ENCODE measurements at places on chromosomes 7 and 10.

GRCh38 chr10:72753760-72754231, 61.9 kb downstream of the MCU start:
- no peak for DNase-seq

DNA sequence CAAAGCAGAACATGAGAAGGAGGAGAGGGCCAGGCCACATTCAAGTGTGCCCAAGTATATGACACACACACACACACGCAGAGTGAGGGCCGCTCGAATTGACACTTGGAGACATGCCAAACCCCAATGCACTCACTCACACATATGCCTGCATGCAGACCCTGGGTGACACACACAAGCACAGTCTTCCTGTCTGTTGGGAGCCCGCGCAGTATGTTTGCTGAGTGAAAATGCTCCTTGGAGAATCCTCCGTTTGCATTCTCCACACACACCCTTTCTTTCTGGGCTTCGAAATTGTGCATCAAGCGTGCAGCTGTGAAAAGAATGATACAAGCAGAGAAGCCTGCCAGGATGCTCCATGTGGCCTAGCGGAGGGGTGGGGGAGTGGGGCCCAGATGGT, 120.9 kb downstream of the PLXNA4 start:
- no peak for DNase-seq

DNA sequence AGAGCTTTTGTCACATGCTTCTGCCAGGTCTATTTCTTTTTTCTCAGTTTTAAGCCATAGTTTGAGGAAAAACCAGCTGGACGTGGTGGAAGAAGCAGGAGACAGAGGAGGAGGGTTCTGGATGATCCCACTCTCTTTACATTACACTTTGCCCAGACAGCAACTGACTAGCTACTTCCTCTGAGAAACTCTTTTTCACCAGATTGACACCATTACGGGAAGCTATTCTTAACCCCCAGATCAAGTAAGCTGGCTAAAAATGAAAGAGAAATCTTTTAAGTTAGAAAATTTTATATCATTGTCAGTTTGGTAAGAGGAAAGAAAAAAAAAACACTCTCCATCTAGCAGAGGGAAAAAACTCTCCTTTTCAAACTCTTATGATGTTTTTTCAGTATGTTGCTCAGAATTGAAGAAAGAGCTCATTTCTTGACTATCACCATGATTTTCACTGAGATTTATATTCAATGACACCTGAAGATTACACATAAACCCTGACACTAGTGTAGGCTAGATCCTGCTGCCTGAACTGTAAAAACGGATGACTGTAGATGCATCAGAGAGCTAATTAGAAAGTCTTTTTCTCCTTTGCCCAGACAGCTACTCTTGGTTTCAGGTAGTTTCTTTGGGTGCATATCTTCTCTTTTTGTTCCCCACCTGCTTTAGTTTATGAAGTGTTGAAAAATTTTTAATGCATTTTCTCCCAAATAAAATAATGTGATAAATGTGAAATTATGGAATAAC, 203.1 kb downstream of the TFEC start:
- no peak for DNase-seq

DNA sequence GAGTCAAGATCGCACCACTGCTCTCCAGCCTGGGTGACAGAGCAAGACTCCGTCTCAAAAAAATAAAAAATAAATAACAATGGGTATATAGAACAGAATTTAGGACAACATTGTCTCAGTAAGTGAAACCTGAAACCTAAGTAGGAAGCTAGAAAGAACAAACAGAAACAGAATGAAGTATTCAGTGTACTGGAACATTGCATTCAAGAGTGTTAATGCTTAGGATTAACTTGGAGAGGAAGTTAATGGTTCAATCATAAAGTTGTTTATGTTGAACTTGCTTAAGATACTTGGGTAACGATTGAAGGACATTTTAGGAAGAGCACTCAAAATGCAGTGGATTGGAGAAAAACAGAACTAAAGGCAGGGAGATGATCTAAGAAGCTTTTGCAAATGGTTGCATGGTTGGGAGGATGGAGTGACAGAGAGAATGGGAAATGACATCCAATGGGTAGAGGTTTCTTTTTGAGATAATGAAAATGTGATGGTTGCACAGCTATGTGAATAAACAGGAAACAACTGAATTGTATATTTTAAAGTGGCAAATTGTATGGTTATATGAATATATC, 233.7 kb downstream of the ADK start:
- no peak for DNase-seq

DNA sequence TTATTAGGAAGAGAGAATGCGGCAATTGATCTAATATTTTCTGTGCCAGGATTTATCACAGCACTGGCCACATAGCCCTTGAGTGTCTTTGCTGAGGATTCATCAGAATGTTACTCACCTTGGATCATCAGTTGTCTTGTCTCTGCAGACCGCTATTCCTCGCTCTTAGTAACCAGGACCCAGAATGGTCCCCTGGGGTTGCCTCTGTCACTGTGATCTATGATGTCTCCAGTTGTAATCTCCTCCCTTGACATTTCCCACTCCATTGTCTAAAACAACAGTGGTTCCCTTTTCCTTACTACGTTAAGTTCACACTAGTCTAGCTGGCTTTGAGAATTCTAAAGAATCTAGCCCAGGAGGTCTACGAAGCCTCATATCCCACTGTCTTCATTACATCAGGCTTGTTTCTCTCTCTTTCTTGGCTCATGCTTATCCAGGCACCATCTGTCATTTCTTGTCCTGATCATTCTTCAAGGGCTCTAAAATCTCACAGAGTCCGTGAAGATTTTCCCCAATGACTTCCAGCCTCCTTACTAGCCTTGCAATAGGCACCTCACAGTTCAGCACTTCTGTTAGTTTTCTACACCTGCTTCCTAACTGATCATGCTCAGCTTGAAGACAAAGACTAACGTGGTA, 125.8 kb downstream of the CUBN start:
- no peak for DNase-seq

DNA sequence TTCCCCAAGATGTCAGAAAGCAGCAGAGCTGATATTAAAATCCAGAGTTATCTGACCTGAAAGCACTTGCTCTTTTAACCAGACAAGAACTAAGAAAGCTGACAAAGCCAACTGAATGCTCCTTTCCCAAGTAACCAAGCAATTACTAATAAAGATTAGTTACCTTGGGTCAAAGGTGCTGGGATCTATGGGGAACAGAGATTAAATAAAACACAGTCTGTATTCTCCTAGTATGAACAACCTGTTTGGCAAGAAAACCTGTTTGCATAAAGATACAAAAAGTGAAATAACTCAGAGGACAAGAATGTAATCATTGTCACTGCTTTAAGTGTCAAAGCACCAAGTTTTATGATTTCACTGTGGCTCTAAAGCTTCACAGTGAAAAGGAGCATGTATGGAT, 35.7 kb downstream of the ITPRID1 start:
- DNase-seq, result no peak

GRCh38 chr10:77609781-77610272, 27.8 kb downstream of the KCNMA1 start:
- no peak for DNase-seq

DNA sequence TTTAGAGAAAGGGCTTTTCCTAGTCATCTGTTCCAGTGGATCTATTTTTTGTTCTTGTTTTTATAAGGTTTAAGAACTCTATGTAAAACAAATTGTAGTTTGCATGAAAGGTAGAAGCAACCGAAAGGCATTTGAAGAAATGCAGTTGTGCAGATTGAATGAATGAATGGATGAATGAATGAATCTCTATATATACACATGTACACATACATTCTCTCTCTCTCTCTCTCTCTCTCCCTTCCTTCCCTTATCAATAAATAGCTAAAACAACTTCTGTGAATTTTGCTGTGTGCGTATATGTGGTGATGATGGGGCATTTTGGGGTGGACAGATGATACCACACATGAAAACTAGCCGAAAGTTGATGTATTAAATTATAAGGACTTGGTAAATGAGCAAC, 32.4 kb downstream of the ANLN start:
- DNase-seq, result no peak

DNA sequence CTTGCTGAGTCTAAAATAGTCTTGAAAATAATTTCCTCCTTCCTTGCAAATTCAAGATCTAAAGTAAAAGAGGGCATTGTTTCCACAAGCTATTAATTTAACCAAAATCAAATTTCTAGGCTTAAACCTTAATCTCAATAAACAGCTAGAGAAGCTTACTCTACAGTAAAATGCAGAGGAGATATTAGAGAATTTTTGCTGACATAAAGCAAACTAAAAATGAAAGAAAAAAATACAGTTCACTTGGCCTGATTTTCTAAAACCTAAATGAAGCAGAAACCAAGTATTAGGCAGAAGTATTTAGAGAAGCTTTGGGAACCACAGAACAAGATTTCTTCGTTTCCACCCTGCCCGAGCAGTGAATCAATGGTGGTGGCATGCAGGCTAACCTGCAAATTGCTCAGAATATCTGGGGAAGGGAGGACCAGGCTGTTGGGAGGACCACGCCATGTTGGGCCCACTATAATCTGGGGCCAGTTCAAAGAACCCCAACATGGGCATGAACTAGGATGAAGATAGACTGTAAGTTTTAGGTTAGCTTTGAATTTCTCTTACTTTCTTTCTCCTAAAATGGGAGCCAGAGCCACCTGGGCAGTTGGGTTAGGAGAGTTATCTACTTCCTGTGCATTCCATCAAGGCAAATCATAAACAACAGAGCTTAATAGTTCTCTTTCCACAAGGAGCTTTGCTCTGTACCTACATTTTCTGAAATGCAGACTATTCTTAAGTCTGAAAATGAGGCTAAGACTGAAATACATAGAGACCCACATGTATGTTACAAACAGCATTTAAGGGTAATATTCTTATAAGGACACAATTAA, 4.1 kb downstream of the LAMB1 start:
- DNase-seq, result no peak

GRCh38 chr10:74869635-74870034, 43.2 kb downstream of the KAT6B start:
- no peak for DNase-seq

DNA sequence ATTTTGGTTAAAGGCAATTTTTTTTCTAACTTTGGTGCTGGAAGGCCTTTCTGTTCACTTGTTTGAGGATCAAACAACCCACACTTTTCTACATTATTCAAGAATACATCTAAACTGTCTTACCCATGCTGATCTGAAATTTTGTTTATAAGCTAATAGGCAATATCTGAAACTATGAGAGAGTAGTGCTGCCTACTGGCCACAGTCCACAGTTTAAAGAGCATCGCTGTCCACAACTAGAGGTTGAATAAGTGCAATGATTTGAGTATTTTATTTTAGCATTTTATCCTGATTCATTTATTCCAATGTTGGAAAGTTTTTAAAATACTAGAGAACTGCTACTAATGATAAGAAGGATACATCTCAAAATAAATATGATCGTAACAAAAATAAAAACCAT, 306.9 kb downstream of the ELMO1 start:
- DNase-seq, result no peak

GRCh38 chr7:92988051-92988450, 129.7 kb downstream of the SAMD9 start:
- peak; percentile 2 for DNase-seq

DNA sequence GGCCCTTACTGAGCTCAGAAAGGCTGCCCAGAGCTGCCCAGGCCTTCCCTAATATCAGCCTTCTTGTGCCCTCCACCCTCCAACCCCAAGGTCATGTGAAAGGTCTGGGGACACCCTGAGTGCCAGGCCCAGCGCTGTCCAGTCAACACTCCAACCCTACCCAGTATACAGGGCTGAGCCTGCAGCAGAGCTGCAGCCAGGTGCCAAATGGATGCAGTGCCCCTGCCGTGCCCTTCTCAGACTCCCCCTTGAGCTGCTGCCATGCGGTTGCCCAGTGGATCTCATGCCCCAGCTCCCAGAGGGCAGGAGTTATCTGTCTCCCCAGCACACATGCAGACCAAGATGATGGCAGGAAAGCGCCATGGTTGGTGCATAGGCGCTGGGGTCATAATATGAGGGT, 61.5 kb downstream of the ZMIZ1 start:
- no peak for DNase-seq

DNA sequence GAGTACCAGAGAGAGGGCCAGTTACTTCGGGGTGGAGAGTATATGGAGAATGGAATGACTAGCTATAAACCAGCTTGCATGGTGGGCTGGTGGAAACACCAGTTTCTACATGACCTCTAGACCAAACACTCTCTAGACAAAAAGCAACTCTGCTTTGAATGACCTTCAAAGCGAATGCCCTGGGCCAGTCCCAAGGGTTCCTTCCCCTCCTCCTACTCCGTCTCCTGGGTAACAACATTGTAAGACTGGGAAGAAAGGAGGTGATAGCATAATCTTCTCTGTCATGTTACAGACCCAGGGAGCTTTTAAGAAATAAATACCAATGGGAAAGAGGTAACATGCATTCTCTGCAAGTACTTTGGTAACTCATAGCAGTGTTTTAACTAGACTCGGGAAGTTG, 7.4 kb downstream of the HK1 start:
- DNase-seq, result no peak

- DNase-seq, result no peak
Measured at GRCh38 chr7:46811529-46811928, 770.4 kb downstream of the TNS3 start.

GRCh38 chr10:67676208-67676825, 19.7 kb downstream of the CTNNA3 start:
- no peak for DNase-seq

- DNase-seq, result no peak
Measured at GRCh38 chr10:10798864-10799192, 218.8 kb upstream of the CELF2 start.

All from left renal pelvis (tissue), 4 donors.